ENCODE measurements at places on chromosomes 3 and 15.

GRCh38 chr3:141553055-141553454, 66.2 kb downstream of the RASA2 start:
- DNase-seq: peak; percentile 56

DNA sequence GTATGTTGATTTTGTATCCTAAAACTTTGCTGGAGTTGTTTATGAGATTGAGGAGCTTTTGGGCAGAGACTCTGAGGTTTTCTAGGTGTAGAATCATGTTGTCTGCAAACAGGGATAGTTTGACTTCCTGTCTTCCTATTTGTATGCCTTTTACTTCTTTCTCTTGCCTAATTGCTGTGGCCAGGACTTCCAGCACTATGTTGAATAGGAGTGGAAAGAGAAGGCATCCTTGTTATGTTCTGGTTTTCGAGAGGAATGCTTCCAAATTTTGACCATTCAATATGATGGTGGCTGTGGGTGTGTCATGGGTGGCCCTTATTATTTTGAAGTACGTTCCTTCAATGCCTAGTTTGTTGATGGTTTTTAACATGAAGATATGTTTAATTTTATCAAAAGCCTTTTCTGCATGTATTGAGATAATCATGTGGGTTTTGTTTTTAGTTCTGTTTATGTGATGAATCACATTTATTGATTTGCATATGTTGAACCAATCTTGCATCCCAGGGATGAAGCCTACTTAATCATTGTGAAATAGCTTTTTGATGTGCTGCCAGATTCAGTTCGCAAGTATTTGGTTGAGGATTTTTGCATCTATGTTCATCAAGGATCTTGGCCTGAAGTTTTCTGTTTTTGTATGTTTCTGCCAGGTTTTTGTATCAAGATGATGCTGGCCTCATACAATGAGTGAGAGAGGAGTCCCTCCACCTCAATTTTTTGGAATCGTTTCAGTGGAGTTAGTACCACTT, 188.1 kb downstream of the MINAR1 start:
- no peak for DNase-seq

- no peak for DNase-seq
Observed at GRCh38 chr3:46668116-46668515, 25.4 kb downstream of the ALS2CL start.

- no peak for DNase-seq
Observed at GRCh38 chr15:64754663-64755426, 20.5 kb downstream of the RBPMS2 start.

DNA sequence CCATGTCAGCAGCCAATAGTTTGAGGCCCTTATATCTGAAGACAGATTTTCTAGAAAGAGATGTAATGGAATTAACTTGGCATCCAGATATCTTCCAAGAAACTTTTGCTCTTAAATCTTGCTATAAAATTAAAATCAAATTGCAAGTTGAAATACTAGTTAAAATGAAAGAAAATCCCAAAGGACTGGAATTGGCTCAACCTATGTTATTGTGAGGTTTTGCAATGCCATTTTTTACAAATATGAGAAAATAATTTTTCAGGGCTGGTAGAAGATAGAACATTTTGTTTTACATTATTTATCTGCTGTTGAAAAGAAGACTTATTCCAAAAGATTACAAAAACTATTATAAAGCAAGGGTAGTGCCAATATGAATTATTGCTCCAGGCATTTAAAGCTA, 92.2 kb upstream of the AGTR1 start:
- DNase-seq: no peak

- no peak for DNase-seq
Observed at GRCh38 chr15:99165956-99166689, 61.2 kb downstream of the SYNM start.

All from activated CD4-positive, alpha-beta T cell treated with anti-CD3 and anti-CD28 coated beads, Interleukin-2, amount 10 ng/mL, durations not matched to agents 7 days and 5 days (primary cell).